ENCODE measurements at places on chromosomes 2 and 18. TPM values are rescaled to one million over a fixed set of nuclear protein-coding genes. Genes with fewer than 3 reads are reported as not detected.

The OTOS gene
- total RNA-seq = not detected

DNA sequence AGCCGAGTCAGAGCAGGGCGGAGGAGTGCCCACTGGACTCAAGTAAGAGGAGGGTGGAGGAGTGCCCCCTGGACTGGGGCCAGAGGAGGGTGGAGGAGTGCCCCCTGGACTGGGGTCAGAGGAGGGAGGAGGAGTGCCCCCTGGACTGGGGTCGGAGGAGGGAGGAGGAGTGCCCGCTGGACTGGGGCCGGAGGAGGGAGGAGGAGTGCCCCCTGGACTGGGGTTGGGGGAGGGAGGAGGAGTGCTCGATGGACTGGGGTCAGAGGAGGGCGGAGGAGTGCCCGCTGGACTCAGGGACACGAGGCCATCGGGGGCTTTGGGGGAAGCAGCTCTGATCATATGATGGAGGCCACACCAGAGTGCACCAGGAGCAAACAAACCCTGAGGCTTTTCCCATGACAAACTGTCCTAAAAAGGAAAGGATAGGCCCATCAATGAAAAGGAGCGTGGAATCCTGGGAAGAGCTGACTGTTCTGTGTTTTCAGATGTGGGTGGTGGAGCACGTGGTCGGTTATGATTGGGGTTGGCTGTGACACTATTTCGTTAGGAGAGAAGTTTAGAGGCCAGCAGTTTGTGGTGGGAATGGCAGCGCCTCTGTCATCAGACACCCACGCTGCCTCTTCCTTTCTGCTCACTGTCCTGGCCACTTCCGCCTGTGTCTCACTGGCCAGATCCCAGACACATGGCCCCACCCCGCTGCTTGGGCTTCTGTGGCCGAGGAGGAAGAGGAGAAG lies 24.5 kb upstream of the HPCAL1 start:
- DNase-seq = peak; percentile 31

The GPR45 gene
- total RNA-seq = not detected

DNA sequence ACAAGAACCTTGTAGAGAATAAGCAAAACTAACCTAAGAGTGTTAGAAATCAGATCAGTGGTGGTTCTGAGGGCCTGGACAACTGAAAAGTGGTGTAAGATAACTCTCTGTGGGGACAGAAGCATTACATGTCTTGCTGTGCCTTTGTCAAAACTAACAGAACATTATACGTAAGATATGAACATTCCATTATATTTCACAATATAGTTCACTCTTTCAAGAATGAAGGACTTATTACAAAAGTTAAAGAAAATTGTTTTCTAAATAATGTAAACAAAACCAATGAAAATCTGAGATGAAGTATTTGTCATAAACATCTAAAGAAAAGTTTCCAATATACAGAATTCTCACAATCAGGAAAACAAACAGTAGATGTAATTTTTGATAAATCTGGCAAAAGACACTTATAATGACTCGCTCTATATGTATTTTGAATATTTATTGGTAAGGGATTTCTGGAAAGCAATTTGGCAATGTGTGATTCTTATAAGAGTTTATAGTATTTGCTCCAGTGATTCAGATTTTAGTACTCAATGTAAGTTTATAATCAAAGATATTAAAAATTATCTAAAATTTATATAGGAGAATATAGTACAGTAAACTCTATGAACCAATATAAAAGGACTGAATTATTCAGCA lies 258.4 kb downstream of the CD226 start:
- DNase-seq = no peak

- no peak for DNase-seq
These were observed 177.4 kb downstream of the PARD3B start for GRCh38 chr2:204722691-204723090.

DNA sequence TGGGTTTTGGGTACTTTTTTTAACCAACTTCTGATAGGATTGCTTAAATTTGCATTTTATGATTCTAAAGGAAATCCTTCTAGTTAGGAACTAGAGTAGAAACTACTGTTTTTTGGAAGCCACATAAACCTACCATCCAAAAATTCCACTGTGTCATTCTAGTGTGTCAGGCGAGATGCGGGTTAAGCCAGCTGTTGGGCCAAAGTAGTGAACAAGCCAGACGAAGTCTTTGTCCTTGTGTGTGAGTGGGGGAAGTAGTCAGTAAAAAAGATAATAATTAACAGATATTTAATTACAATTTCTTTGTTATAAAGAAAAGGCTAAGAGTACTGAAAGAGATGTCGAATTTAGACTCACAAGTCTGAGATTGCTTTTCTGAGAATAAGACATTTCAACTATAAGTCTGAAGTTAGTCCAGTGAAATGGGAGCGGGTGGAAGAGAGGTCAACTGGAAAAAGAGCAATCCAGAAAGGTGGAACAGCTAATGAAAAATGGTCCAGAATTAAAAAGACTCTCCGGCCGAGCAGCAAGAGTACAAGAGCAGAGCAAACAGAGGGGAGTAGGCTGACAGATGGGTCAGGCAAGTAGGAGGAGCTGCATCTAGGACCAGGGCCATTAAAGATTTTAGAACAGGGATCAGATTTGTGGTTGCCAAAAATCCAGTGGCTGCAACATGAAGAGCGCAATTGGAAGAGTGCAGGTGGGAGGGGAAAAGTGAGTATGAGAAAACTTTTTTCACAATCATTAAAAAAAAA lies 1.5 kb downstream of the EPB41L5 start:
- no peak for DNase-seq

GRCh38 chr18:9827793-9828505 lies 57.8 kb upstream of the TXNDC2 start:
- DNase-seq = peak; percentile 31

DNA sequence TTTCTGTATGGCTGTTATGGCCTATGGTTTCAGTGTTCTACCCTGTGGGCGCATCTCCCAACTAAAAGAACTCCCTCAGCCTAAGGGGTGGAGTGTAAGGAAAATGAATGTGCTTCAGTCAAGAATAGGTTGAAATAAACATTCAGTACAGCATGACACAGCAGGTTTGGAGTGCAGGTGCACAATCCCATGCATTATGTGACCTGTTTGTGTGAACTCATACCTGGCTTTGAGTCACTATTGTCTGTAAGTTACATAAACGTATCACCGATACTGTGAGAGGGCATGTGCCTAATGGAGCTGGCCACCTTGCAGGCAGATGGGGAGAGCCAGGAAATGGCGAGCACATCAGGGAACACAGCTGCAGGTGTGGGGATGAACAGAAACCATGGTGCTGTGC lies 216.0 kb downstream of the DSEL start:
- peak; percentile 22 for DNase-seq

The MOCOS gene
- 1.2 TPM for total RNA-seq

GRCh38 chr2:236826606-236827156 lies 257.1 kb downstream of the ACKR3 start:
- no peak for DNase-seq

The ANKRD30BL gene
- total RNA-seq = not detected

DNA sequence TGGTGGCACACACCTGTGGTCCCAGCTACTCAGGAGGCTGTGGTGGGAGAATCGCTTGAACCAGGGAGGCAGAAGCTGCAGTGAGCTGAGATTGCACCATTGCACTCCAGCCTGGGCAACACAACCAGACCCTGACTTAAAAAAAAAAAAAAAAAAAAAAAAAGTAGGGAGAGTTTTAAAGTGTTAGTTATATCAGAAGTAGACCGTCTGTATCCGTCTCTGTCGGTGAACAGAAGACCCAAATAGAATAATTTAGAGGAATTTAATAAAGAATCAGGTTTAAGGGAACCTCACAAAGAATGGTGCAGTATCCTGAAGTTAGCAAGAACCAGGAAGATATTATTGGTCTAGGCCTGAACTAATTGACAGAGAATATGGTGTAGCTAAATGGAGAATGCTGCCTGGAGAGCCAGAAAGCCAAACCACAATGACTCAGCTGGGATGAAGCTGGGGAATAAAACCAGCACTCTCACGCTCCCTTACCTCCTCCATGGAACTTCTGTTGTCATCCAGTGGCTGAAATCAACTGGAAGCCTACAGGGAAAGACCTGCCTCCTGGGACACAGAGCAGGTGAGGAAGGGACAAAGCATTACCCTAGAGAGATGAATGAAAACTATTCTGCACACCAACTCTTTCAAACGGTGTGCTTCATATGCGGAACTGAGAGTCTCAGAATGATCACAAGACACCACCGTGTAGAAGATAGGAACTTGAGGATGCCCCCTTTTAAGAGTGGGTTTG lies 39.1 kb upstream of the PLEKHM3 start:
- DNase-seq = no peak

- no peak for DNase-seq
These were observed 494.7 kb downstream of the BCL11A start for GRCh38 chr2:60058781-60059180.

DNA sequence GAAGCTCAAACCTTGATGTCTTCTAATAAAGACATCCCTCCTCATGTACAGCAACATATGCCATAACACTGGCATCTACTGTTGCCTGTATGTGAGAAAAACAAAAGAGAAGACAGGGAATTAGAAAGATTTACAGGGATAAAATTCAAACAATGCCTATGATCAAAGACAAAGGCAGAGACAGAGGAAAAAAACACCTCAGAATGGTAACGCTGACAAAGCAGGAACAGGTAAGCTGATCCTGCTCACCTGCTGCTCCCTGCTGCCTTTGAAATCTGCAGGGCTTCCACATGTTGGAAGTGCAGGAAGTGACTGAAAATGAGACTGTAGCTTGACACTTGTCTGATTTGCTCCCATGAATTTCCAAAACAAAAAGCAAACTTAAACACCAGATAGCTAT lies 90.2 kb upstream of the DNAJC10 start:
- no peak for DNase-seq

The LRRC30 gene
- total RNA-seq = not detected

GRCh38 chr2:156322686-156323231 lies 9.8 kb downstream of the NR4A2 start:
- no peak for DNase-seq

- DNase-seq = no peak
These were observed 139.0 kb downstream of the DSC3 start for GRCh38 chr18:30903566-30903965.

- no peak for DNase-seq
These were observed 695.5 kb downstream of the LRRTM4 start for GRCh38 chr2:76826691-76827090.
